ENCODE measurements at places on chromosomes 2 and 18.

- H3K27me3 ChIP-seq, result peaks cover 3% of the 10 kb centered on the region
- no peaks in the 10 kb centered on the region for H3K36me3 ChIP-seq
- DNase-seq, result no peak
- no peaks in the 10 kb centered on the region for H3K4me1 ChIP-seq
- H3K27ac ChIP-seq, result no peak overlapping the region
These were observed 53.2 kb upstream of the CNGA3 start for GRCh38 chr2:98293030-98293429.

GRCh38 chr2:200208041-200208440, 98.5 kb upstream of the SPATS2L start:
- H3K36me3 ChIP-seq, result no peaks in the 10 kb centered on the region
- DNase-seq, result no peak
- no peak overlapping the region for H3K27ac ChIP-seq
- H3K27me3 ChIP-seq, result no peaks in the 10 kb centered on the region
- no peak overlapping the region for H3K4me3 ChIP-seq

GRCh38 chr18:45430041-45430440, 185.2 kb upstream of the SLC14A2 start:
- no peak overlapping the region for H3K27ac ChIP-seq
- no peaks in the 10 kb centered on the region for H3K36me3 ChIP-seq
- no peaks in the 10 kb centered on the region for H3K4me1 ChIP-seq
- no peak for DNase-seq
- H3K4me3 ChIP-seq, result no peak overlapping the region
- no peaks in the 10 kb centered on the region for H3K27me3 ChIP-seq

- no peak for DNase-seq
- no peaks in the 10 kb centered on the region for H3K27me3 ChIP-seq
- H3K27ac ChIP-seq, result peak overlapping the region; percentile 43
- H3K4me3 ChIP-seq, result no peak overlapping the region
- no peaks in the 10 kb centered on the region for H3K36me3 ChIP-seq
- peaks cover 54% of the 10 kb centered on the region for H3K4me1 ChIP-seq
These were observed 84.7 kb downstream of the RBMS1 start for GRCh38 chr2:160408959-160409291.

DNA sequence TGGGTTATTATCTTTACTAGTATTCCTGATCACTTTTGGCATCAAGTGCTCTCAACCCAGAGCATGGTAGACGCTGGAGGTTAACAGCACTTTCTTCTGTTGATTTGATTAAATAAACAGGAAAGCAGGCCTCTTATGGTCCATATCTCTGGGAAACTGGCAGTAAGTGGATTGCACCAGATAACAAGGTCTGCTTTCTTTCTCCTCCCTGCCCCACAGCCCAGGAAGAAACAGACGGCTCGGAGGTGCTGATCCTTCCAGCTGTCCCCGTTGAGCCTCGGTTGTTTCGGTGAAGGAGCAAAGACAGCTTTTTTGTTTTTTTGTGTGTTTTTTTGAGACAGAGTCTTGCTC, 100.8 kb upstream of the KCTD1 start:
- H3K27ac ChIP-seq, result no peak overlapping the region
- no peaks in the 10 kb centered on the region for H3K4me1 ChIP-seq
- no peaks in the 10 kb centered on the region for H3K27me3 ChIP-seq
- H3K4me3 ChIP-seq, result peak overlapping the region; percentile 8

DNA sequence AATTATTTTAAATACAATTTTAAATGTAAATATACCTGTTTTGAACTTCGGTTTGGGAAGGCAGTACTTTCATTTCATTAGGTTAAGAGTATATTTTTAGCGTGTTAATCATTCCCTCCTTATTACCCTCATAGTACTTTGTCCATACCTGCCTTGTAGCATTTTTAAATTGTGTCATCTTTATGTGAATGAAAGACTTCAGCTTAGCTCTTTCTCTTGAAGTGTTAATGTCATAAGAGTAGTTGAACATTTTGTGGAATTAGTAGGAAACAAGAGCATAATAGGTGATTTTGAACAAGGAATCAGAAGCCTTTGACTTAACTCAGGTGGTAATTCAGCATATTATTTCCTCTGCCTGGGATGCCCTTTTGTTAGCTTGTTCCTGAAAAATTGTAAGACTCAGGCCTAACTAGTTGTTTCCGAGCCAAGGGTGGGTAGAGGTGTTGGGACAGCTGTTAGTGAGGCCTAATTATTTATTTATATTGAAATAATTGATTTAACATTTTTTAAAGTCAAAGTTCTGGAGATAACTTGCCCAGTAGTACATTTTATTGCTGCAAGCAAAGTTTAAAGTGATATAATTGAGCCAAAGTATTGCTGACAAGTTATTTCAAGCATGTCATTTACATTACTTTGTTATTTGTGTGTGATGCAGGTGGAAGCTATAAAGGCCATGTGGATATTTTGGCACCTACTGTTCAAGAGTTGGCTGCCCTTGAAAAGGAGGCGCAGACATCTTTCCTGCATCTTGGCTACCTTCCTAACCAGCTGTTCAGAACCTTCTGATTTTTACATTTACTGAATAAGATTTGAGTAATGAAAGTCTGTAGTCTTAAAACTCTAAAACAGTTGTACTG, 38.7 kb downstream of the DDX1 start:
- no peak overlapping the region for H3K4me3 ChIP-seq
- H3K4me1 ChIP-seq, result peaks cover 8% of the 10 kb centered on the region
- H3K27ac ChIP-seq, result no peak overlapping the region
- peaks cover 96% of the 10 kb centered on the region for H3K36me3 ChIP-seq
- DNase-seq, result no peak
- no peaks in the 10 kb centered on the region for H3K27me3 ChIP-seq

- H3K4me3 ChIP-seq, result peak overlapping the region; percentile 93
- peak overlapping the region; percentile 92 for H3K27ac ChIP-seq
- no peak for DNase-seq
- peaks cover 24% of the 10 kb centered on the region for H3K4me1 ChIP-seq
These were observed 631 bp downstream of the RPL31 start for GRCh38 chr2:101002562-101003277.

DNA sequence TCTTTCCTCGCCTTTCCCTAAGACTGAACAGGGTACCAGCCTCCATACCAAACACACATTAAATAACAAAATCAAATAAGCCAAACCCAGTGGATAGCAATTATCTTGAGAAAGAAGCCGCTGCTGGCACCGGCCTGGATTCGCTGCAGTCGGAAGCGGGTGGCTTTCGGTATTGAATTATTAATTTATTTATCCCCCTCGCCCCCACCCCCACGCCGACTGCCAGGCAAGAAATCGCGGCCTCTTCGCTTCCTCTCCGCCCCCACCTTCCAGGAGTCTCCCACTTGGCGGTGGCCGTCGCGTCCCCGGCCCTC, 370 bp upstream of the ZNF804A start:
- H3K4me3 ChIP-seq, result peak overlapping the region; percentile 50
- peaks cover 4% of the 10 kb centered on the region for H3K27me3 ChIP-seq
- H3K27ac ChIP-seq, result peak overlapping the region; percentile 63
- H3K36me3 ChIP-seq, result no peaks in the 10 kb centered on the region
- no peaks in the 10 kb centered on the region for H3K4me1 ChIP-seq

DNA sequence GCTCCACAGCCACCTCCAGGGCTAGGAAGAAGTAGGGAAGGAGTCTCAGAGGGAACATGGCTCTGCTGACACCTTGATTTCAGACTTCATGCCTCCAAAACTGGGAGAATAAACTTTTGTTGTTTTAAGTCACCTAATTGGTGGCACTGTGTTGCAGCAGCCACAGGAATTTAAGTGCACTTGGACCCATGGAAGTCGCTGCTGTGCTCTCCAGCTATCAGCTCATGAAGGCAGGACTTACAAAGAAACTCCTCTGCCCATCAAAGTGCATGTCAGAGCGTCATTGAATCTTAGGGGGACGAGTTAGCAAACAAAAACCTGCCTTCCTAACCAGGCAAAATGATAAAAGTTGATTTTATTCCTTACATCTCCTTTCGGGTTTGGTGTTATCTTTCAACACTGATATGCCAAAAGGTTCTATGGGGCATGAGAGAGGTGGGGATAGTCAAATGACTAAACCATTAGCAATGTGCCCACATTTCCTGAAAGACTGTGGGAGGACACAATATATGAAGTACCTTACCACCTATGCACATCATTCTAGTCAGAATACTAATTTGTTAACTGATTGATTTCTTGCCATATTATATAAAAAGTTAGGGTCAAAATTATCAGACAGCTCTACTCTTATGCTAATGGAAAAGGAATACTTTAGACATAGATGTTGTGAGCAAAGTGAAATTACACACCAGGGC, 235.8 kb upstream of the TNP1 start:
- no peak overlapping the region for H3K4me3 ChIP-seq
- DNase-seq, result no peak
- no peaks in the 10 kb centered on the region for H3K4me1 ChIP-seq
- H3K27me3 ChIP-seq, result no peaks in the 10 kb centered on the region
- no peaks in the 10 kb centered on the region for H3K36me3 ChIP-seq
- H3K27ac ChIP-seq, result no peak overlapping the region

DNA sequence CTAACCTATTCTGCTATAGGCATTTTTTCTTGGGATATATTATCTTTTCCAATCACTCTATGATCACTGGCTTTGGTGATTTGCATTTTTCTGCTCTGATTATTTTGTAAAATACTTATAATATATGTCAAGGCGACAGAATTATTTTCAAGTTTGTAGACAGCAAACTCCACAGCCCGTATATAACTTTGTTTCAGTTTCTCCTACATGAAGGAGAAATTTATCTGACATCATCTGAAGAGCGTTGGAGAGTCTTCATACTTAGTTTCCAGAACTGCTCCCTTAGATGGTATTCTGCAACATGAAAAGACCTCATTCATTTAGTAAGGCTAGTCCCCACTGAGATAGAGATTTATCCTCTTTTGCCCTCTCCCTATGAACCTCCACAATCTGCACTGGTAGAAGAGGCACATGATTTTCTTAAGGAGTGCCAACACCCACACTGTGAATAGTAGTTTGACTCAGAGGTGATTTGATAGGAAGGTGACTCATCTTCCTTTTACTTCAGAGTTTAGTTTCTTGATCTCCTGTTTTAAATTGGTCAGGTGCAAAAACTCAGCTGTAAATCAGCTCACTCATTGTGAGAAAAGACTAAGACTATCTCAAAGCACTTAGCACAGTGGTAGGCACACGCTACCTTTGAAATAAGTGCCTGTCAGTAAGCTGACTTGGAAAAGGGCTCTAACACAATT, 1848.6 kb upstream of the CELF4 start:
- no peak overlapping the region for H3K4me3 ChIP-seq
- no peak for DNase-seq
- no peaks in the 10 kb centered on the region for H3K27me3 ChIP-seq
- no peaks in the 10 kb centered on the region for H3K4me1 ChIP-seq

- no peak overlapping the region for H3K4me3 ChIP-seq
- H3K27me3 ChIP-seq, result peaks cover 42% of the 10 kb centered on the region
- peaks cover 11% of the 10 kb centered on the region for H3K4me1 ChIP-seq
- no peak for DNase-seq
- H3K27ac ChIP-seq, result no peak overlapping the region
- no peaks in the 10 kb centered on the region for H3K36me3 ChIP-seq
These were observed 462 bp upstream of the CIDEA start for GRCh38 chr18:12253663-12254135.

- H3K4me1 ChIP-seq, result no peaks in the 10 kb centered on the region
- no peak overlapping the region for H3K4me3 ChIP-seq
These were observed 465.5 kb upstream of the FSHR start for GRCh38 chr2:49619804-49620203.

DNA sequence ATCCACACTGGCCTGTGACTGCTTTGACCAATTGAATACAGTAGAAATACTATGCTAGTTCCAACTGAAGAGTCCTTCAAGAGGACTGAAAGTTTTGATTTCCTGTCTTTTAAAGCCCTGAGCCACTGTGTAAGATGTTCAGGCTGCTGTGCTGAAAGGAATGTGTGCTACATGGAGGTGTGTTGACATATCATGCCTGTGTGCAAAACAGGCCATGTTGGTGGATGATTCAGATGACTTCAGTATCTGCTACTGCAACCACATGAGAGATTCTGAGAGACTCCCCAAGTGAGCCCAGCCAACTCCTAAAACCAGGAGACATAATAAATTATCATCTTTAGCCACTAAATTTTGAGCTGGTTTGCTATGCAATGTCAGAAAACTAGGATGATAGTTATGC, 662.9 kb downstream of the ZEB2 start:
- H3K27me3 ChIP-seq, result no peaks in the 10 kb centered on the region
- H3K36me3 ChIP-seq, result no peaks in the 10 kb centered on the region
- no peak overlapping the region for H3K27ac ChIP-seq
- no peaks in the 10 kb centered on the region for H3K4me1 ChIP-seq

GRCh38 chr18:36467614-36468013, 170.1 kb downstream of the FHOD3 start:
- H3K36me3 ChIP-seq, result no peaks in the 10 kb centered on the region
- no peaks in the 10 kb centered on the region for H3K27me3 ChIP-seq
- no peak for DNase-seq
- H3K4me3 ChIP-seq, result no peak overlapping the region
- H3K4me1 ChIP-seq, result no peaks in the 10 kb centered on the region

DNA sequence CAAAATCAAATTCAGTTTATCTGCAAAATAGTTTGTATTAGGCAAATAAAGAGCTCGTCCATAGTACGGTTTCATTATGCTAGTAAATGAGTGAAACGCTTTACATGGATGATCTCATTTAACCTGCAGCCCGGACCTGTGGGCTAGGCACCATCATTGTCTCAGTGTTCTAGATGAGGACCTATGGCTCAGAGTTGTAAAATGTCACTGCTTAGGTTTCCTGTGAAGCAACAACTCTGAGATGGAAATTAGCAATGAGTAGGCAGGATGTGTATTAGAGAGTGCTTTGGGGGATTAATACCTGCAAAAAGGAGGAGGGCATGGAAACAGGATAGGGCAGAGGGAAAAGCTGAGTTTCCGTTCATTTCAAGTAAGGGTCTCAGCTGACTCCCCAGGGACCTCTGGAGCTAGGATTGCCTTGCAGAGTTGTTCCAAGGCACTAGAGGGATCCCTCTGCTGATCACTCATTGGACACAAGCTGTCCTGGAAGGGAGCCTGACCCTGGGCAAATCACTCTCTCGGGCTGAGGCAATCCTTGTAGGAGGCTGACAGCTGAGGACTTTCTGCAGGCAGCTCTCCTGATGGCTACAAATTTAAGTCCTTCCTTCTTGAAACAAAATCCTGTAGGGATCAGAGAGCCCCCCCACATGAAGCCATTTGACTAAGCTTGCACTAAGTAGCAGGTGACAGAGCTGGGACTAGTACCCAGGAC, 58.8 kb upstream of the SIX2 start:
- H3K4me1 ChIP-seq, result no peaks in the 10 kb centered on the region
- no peak overlapping the region for H3K27ac ChIP-seq
- H3K27me3 ChIP-seq, result peaks cover 6% of the 10 kb centered on the region
- H3K4me3 ChIP-seq, result no peak overlapping the region
- no peaks in the 10 kb centered on the region for H3K36me3 ChIP-seq

GRCh38 chr18:62370366-62370765, 45.3 kb downstream of the TNFRSF11A start:
- H3K27ac ChIP-seq, result no peak overlapping the region
- H3K27me3 ChIP-seq, result no peaks in the 10 kb centered on the region
- H3K36me3 ChIP-seq, result no peaks in the 10 kb centered on the region

GRCh38 chr2:7346336-7346735, 429.1 kb downstream of the RNF144A start:
- no peaks in the 10 kb centered on the region for H3K4me1 ChIP-seq
- H3K36me3 ChIP-seq, result no peaks in the 10 kb centered on the region
- no peak overlapping the region for H3K27ac ChIP-seq
- no peak for DNase-seq
- H3K4me3 ChIP-seq, result no peak overlapping the region

All from upper lobe of right lung (tissue), 1 donor.